ENCODE measurements at places on chromosomes 11 and 22.
A peak's percentile ranks its signal among the peaks of the same experiment; 100 is the strongest.

- DNase-seq, result no peak
These were observed 14.0 kb downstream of the MYRF start for GRCh38 chr11:61766353-61766841.

DNA sequence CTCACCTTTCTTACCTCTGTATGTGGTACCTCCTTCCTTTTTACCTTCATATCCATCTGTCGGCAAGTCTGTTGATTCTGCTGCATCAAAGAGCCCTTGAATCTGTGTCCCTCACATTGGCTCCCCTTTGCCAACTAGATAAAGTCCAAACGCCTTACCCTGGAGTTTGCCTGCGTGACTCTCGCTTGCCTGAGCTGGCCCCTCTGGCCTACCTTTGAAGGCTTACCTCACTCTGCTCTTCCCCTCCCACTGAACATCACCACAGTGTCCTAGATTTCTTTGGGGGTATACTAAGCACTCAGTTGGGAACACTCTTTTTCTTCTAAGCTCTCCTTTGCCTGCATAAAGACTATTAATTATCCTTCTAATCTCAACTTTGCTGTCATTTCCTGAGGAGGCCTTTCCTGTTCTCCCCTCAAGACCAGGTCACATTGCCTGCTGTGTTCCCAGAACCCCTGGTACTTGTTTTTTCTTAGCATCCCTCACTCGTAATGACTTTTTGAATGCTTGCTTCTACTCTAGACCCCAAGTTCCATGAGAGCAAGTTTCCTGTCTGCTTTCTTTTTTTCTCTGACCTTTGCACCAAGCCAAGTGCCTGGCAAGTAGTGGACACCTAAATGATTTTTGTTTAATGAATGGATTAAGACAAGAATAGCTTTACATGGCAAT lies 67.8 kb upstream of the ADORA2A start:
- no peak for DNase-seq

GRCh38 chr22:36409911-36410756 lies 22.4 kb upstream of the MYH9 start:
- DNase-seq, result peak; percentile 68

DNA sequence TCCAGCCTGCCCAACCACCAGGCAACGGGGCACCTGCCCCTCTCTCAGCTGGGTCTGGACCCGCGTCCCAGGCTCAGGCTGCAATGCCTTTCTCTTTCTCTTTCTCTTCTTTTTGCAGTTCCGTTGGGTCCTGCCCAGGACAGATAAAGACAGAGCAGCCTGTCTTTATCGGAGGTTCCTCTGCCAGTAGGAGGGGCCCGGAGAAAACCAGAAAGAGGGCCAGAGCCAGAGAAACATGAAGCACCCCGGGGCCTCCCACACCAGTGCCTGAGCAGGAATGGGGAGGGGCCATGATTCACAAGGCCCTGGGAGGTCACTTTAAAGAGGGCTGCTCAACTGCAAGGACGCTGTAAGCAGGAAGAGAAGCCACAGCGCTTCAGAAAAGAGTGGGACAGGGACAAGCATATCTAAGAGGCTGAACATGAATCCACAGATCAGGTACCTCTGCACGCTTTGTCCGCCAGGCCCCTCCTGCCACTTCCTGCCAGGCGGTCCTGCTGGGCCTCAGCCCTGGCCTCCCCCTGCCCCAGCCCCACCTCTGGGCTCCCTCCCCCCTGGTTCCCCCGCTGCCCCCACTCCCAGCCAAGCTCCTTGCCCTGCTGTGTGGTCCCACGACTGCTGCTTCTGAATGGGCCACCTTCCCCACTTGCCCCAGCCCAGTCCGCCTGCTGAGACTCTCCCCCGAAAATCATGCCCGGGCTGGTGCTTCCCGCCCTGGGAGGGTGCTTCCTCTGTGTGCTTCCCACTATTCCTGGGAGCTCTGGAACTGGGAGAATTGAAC lies at the start of gene APOBEC3C:
TSS of gene APOBEC3C (plus strand) at position 316 of the 781 bp plus-strand sequence. CDS start at position 422, 106 bp downstream.
- peak; percentile 75 for DNase-seq

- DNase-seq, result no peak
These were observed 137.8 kb downstream of the C11orf58 start for GRCh38 chr11:16876053-16876752.

GRCh38 chr11:22624742-22625447 lies 728 bp downstream of the FANCF start:
- DNase-seq, result peak; percentile 18

GRCh38 chr11:105046898-105047579 lies 1.9 kb upstream of the CARD16 start:
- no peak for DNase-seq

- DNase-seq, result no peak
These were observed 10.3 kb downstream of the APOL4 start for GRCh38 chr22:36191106-36191836.

DNA sequence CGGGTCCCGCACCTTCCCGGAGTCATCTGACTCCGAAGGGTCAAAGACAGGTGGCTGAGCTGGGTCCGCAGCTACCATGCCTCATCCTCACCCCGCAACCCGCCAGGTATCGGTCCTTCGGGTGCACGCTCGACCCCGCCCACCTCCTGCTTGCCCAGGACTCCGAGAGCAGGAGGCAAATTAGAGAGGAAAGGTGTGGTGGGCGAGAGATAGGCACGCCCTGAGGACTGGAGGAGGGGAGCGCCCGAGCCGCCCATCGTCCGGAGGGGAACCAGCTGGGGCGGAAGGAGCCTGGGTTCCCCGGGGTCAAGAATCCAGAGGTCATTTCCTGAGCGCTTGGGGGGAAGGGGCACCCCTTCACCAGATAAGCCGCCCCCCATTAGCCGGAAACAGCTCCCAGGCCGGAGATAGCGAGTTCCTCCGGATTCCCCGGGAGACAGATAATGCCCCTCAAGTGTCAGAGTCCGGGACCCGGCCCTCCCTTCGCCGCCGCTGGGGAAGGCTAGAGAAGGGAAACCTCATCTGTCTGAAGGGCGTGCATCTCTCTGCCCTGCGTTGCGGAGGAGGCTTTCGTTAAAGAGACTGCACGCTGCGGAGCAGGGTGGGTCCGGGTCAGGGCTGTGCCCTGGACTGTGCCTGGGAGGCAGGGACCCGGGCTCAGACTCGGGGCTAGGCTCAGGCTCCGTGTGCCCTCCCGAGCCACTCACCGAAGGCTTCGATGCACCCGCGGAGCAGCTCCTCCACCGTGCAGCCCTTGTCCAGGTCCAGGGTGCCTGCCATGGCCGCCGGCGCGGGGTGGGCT lies 1.7 kb downstream of the RASGRP2 start:
- peak; percentile 72 for DNase-seq

DNA sequence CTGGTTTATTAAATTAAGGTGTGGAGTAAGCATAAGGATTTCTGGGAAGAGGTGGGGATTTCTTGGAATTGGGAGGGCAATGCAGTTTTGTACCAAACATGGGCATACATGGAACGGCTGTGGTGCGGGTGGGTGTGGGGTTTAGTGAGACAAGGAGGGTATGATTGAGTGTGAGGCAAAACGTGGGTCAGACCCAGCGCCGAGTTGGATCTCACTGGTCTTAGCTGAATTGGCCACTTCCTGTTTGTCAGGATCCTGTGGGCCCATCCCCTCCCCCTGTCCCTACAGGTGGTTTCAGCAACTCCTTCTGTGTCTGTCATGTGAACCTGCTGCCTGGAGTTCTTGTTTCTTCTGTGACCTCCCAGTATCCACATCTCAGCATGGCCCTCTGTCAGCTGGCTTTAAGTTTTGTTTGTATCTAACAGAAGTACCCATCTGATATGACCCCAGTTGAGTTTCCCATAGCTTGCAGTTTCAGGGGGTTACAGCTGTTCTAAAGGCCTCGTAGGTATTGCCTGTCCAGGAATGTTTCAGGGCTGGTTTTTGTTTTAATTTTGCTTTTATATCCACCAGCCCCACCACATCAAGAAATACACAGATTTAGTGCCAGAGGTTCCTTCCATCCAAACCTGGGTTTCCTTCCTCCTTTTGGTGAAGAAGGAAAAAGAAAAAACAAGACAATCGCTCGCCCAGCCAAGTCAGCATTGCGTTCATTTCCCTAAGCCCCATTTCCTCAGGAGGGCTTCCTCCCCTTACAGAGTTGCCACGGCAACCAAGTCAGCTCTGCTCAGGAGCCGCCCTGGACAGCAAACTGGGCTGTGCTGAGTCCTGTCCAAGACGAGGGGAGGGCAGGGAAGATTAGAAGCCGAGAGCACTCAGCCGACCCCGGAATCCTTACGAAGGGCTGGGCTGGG lies 6.0 kb downstream of the APOL1 start:
- no peak for DNase-seq

DNA sequence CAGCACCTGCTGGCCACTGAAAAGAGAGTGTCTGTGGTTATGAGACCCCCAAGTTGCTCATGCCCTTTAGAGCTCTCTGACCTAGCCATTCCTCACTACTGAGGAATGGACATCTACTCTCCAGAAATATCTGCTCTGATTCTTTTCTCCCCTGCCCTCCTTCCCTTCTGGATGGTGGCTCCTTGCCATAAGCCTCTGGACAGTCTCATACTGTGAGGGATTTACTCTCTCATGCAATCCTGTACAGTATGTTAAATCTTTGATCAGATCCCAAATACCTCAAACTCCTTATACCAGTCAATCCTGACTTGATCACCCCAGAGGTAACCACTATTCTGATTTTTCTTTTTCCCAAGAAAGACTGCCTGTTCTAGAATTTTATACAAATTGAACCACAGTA lies 80.7 kb downstream of the ARHGAP20 start:
- no peak for DNase-seq

- no peak for DNase-seq
These were observed 154.2 kb downstream of the LDLRAD3 start for GRCh38 chr11:36098087-36098486.

DNA sequence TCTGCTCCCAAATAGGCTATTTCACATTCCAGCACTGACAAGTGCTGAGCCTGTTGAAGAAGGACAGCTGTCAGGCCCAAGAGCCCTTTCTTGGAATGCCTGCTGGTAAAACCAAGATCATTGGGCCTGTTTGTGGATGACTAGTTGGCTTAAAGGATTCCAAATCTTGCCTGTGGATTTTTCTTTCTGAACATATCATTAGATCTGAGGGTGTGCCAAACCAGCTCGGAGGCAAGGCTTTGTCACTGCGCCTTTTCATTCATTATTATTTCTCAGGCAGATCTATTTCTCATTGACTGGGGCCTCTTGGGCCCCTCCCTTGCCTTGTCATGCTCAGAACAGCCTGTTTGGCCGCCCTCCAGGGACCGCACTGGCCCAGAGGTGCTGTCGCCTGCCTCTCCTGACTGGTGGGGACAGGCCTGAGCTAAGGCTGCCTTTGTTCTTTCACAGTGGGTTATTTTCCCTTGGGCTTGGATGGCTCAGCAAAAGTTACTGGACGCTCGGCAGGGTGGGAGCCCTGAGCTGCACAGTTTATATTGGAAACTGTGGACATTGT lies 222.7 kb upstream of the SESN3 start:
- no peak for DNase-seq

Data from GM12891 (cell line).